ENCODE measurements at places on chromosomes 1 and 21.
A peak's percentile ranks its signal among the peaks of the same experiment; 100 is the strongest.

GRCh38 chr1:205304695-205305070 lies 16.9 kb downstream of the NUAK2 start:
- DNase-seq, result no peak

- DNase-seq, result peak; percentile 76
Measured at GRCh38 chr1:12386130-12386529, 156.3 kb downstream of the VPS13D start.

DNA sequence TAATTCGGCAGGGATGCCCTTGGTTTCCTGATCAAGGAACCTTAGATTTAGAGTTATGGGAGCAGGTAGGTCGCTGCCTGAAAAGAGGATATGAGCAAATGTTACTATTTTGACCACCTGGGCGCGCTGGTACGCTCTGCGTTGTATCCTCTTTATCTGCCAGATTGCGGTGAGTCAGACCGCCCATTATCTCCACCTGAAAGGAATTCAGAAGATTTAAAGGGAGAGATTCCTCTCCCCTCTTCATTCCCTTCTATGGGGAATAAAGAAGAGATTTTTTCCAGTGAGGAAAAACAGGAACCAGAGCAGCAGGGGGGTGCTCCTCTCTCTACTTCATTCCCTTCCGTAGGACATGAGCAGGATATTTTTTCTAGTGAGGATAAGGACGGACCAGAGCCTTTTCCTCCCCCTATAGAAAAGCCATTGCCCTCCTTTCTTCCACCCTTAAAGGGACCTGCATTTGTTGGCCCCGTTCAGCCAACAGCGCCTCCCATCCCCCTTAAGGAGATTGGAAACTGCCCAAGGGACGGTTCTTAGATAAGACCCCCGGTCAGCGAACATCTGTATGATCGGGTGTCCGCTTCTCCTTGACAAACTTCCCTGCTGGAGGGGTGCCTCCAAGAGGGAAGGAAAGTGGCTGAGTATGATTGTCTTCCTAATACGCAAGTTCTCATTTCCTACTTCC lies 34.1 kb downstream of the CLCA1 start:
- peak; percentile 40 for DNase-seq

DNA sequence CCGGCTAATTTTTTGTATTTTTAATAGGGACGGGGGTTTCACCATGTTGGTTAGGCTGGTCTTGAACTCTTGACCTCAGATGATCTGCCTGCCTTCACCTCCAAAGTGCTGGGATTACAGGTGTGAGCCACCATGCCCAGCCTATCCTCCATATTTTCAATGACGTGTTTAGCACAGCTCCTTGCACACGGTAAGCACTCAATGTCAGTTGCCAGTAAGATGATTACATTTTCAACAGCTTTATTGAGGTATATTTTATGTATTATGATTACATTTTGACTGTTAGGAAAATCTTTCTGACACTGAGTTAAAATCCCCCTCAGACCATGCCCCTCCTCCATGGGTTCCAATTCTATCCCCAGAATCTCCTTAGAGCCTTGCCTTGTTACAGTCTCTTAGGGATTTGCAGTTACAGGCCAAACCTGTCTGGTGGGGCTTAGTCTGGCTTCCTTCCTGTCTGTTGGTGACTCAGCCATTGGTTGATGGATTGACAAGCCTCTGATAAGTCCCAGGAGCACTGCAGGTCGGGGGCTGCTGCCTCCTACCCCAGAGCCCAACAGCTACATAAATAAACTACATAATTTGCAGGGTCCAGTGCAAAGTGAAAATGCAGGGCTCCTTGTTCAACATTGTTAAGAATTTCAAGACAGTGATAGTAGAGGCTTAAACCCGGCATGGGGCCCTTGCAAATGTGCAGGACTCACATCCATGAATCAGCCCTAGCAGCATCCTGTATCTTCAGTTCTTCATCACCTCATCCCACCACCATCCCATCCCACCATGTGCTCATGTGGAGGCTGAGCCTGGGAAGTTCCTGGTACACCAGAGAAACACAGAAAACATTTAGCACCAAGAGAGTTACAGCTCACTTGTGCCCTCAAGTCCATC lies 23.4 kb downstream of the COA7 start:
- DNase-seq, result peak; percentile 19

- no peak for DNase-seq
Measured at GRCh38 chr1:56526571-56527174, 52.7 kb downstream of the PLPP3 start.

- DNase-seq, result no peak
Measured at GRCh38 chr21:40563900-40564299, 283.1 kb downstream of the DSCAM start.

DNA sequence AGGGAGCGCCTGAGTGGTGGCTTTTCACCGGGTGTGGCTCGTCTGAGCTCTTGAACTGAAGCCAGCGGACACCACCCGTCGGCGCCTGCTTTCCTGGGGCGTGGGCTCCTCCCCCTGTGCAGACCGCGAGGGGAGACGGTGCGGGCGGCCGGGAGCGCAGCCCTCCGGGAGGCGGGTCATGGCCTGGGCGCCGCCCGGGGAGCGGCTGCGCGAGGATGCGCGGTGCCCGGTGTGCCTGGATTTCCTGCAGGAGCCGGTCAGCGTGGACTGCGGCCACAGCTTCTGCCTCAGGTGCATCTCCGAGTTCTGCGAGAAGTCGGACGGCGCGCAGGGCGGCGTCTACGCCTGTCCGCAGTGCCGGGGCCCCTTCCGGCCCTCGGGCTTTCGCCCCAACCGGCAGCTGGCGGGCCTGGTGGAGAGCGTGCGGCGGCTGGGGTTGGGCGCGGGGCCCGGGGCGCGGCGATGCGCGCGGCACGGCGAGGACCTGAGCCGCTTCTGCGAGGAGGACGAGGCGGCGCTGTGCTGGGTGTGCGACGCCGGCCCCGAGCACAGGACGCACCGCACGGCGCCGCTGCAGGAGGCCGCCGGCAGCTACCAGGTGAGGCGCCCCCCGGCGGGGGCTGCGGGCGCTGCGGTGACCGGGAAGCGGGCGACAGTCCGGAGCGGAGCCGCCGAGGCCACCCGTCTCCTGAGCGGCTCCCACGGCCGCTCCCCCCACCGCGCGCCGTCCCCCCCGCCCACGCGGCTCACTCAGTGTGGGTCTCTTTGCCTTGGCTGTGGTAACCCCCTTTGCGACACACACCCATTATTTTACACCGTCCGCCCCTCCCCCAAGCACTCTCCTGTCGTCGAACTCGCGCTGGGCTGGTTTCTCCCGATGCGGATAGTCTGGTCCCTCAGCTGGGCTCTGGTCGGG lies at the start of gene TRIM58:
Gene TRIM58, plus strand, starts transcription at position 119 of the 916 bp plus-strand sequence. Its CDS starts 60 bp downstream, at position 179.
- no peak for DNase-seq

DNA sequence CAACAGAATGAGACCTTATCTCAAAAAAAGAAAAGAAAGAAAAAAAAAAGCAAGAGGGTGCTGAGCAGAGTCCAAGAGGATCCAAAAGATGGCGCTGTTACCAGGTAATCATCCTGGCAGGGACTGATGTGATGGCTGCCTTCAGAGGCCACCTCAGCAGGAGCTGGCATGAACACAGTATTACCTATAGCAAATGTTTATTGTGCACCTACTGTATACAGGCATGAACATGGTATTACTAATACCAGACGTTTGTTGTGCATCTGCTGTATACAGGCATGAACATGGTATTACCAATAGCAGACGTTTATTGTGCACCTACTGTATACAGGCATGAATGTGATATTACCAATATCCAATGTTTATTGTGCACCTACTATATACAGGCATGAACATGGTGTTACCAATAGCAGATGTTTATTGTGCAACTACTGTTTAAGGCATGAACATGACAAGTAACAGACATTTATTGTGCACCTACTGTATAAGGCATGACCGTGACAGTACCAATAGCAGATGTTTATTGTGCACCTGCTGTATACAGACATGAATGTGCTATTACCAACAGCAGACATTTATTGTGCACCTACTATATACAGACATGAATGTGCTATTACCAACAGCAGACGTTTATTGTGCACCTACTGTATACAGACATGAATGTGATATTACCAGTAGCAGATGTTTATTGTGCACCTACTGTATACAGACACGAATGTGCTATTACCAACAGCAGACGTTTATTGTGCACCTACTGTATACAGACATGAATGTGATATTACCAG lies 115.1 kb upstream of the TMEM51 start:
- no peak for DNase-seq

- DNase-seq, result no peak
Measured at GRCh38 chr1:110214454-110215404, 4.6 kb downstream of the KCNC4 start.

DNA sequence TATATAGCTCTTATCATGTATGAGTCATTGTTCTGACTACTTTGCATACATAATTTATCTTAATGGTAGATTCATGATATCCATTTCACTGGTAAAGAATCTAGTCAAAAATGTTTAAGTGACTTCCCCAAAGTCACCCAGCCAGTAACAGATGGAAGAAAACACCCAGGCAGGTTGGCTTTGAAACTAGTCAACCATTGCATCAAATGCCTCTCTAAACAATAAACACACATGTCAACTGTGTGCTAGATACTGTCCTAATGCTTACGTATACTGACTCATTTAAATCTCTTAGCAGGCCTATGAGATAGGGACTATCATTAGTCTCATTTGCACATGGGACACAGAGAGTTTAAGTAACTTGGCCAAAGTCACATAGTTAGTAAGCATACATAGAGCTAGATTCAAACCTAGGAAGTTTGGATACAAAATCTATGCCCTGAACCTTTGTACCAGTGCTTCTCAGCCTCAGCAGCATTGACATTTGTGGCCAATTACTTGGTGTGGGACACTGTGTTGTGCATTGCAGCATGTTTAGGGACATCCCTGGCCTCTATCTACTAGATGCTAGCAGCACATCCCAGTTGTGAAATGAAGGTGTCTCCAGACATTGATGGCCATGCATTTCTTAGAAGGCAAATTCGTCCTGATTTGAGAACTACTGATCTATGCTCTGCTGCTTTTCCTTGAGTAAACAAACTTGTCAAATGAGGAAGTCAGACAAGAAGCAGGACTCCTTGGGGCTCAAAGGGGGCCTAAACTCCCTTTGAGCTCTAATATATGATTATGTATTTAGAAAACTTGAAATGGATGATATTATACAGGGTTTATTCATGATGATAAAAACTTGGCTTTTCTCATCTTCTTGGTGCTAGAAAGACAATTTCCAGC lies 316.3 kb downstream of the KCNH1 start:
- DNase-seq, result no peak

DNA sequence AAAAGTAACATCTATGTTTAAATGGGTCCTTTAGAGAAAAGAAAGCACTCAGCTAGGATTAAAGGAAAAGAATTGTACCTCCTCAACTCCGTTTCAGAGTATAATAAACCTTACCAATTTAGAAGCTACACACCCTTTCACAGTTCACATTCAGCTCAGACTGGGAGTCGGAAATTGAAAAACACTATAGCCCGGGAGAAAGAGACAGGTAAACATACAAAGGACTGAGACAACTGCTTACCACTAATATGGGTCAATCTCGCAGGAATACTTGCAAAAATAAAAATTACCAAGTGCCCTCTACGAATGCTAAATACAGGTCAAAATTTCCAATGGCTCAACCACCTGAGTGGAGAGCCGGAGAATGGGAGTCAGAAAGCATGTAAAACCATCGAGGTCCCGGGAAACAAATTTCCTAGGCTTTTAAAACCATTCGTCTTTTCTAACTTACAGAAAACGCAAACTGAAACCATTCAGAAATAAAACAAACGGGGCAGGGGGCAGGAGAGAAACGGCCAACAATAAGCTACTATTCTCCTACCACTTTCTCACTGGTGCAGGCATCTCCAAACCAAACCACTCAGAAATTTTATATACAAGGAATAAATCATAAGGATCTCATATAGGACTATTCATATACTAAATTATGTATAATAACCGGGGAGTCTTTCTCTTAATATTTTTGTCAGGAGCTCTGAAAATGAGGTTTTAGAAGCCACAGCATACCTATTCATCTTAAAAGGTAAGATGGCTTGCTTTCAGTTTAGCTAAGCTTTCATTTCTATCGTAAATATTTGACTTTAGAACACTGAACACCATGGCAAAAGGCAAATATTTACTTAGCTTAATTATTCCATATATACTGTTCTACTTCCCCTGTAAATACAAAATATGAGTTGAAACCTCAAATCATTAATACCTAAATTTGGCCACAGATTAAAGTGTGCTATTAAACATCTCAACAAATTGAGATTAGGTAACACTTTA lies 136.5 kb downstream of the RERE start:
- DNase-seq, result no peak

DNA sequence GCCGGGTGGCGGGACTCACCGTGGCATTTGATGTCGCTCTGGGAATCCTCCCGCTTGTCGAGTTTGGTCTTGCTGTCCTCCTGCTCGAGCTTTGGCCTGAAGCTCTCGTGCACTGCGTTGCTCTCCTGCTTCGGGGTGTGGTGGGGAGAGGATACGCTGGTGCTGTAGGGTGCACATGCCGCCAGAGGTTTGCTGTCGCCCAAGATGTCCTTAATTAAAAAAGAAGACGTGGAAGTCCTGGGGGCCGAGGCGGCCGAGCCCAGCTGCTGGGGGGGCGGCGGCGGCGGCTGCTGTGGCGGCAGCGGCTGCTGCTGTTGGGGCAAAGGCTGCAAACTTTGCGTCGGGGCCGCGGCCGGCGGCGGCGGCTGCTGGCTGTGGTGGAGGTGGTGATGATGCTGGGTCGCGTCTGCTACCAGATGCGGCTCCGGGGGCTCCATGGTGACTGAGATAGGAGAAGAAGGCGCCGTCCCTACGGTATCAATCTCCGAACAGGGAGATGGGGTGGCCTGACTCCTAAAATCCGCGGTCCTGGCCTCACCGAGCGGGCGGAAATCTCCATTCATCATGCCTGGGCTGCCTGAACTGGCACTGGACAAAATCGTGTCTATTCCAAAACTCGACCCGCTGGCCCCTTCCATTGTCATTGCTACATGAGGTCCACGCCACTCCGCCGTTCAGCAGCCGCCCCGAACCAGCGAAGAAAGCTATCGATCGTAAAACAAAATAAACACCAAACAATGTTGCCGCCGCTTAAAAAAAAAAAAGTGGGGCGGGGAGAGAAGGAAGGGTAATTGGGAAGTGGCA lies at the start of gene BARHL2:
Gene BARHL2, minus strand, starts transcription at position 751 of the 804 bp plus-strand sequence. Its CDS starts 107 bp downstream, at position 644.
- no peak for DNase-seq

GRCh38 chr1:83418558-83418957 lies 580.4 kb downstream of the TTLL7 start:
- DNase-seq, result no peak

- no peak for DNase-seq
Measured at GRCh38 chr1:34591751-34592629, 162.9 kb upstream of the GJB5 start.

- no peak for DNase-seq
Measured at GRCh38 chr1:212701910-212702309, 2.3 kb upstream of the BATF3 start.

DNA sequence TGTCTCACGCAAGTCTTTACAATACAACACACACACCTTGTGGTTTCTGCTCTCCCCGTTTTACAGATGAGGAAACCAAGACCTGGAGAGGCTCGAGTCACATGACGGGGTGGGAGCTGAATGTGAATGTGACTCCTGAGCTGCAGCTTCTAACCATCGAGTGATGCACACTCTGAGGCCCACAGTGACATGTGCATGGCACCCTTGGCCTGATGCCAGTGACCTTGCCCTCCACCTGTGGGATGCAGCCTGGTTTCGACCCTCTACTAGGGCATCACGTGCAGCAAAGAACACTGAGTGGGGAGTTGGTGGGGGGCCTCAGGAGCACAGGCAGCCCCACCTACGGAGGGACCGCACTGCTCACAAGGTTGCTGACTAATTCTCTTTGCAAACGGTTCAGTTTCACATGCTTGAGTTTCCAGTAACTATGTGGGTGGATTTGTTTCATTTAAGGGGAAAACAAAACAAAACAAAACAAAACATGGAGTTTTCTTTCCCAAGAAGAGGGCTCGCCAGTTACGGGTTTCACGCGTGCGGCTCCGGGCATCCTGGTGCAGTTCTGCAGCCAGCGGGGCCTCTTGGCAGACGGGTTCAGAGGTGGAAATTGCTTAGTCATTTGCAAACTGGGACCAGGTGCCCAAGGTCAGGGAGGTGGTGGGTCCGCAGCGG lies 22.9 kb downstream of the SPSB1 start:
- peak; percentile 4 for DNase-seq
